Breast epithelium (tissue), 4 donors: ENCODE measurements at places on chromosomes 6 and 20. TPM values are rescaled to one million over a fixed set of nuclear protein-coding genes. Genes with fewer than 3 reads are reported as not detected.

ZNF165 gene
- 0.16 TPM for total RNA-seq

MYCT1 gene
- total RNA-seq = 12.5 TPM

EYA2 gene
- total RNA-seq = 12.5 TPM

SAMD10 gene
- total RNA-seq = 0.96 TPM

ISM1 gene
- total RNA-seq = 13.0 TPM

PGM3 gene
- 21.3 TPM for total RNA-seq
